ENCODE measurements at places on chromosomes 12 and 14.

GRCh38 chr12:131795064-131795463 is 33.1 kb upstream of the MMP17 start:
- no peak for DNase-seq

GRCh38 chr14:68797121-68797670 is 4.3 kb upstream of the ZFP36L1 start:
- no peak for DNase-seq

DNA sequence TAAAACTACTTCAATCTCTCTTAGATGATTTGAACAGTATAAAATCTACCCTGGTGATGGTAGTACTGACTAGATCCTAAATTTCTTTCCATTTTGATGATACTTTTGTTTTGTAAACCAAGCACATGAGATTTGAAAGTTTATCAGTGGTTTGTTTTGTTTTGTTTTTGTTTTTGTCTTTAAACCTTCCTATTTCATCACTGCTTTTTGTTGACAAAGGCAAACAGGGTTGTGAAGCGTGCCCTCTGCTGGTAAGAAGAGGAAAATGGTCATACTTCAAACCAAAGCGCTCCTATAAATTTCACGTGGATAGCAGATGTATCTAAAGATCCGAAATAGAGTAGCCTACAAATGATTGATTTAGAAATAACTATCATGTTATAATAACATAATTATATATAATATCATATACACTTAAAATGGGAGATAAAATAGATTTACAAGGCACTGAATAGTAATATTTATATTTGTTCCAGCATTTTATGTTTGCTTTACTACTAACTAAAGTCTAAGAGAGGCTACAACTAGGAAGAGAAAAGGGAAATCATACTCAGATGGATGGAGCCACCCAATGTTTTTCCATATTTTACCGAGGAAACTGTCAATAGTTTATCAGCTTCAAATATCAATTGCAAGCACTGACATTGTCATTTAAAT is 254.0 kb upstream of the USP15 start:
- DNase-seq = peak; percentile 2

- no peak for DNase-seq
These were observed 18.0 kb downstream of the ZFYVE21 start for GRCh38 chr14:103733651-103734050.

DNA sequence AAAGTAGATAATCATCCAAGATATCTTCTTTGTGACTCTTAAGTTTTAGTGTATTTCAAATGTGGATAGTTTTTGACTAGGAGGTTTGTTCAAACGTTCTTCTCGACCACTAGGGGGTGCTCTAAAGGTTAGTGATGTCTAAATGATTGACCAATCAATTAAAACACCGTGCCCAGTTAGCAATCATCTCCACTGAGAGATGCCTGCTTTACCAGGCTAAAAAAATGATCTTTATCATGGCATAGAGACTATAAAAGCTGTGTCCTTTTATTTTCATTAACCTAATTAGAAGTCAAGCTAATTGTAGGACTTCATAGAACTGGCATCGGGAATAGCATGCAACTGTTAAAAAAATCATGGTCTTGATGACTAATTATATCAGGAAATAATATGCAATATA is 153.9 kb downstream of the PRKCH start:
- no peak for DNase-seq

- no peak for DNase-seq
These were observed 15.5 kb upstream of the MEG3 start for GRCh38 chr14:100810435-100810834.

GRCh38 chr14:101125313-101125712 is 221.8 kb upstream of the RTL1 start:
- DNase-seq = no peak

GRCh38 chr12:42473130-42473529 is 116.4 kb downstream of the PRICKLE1 start:
- DNase-seq = no peak

GRCh38 chr12:15427913-15428312 is 105.6 kb downstream of the PTPRO start:
- no peak for DNase-seq

DNA sequence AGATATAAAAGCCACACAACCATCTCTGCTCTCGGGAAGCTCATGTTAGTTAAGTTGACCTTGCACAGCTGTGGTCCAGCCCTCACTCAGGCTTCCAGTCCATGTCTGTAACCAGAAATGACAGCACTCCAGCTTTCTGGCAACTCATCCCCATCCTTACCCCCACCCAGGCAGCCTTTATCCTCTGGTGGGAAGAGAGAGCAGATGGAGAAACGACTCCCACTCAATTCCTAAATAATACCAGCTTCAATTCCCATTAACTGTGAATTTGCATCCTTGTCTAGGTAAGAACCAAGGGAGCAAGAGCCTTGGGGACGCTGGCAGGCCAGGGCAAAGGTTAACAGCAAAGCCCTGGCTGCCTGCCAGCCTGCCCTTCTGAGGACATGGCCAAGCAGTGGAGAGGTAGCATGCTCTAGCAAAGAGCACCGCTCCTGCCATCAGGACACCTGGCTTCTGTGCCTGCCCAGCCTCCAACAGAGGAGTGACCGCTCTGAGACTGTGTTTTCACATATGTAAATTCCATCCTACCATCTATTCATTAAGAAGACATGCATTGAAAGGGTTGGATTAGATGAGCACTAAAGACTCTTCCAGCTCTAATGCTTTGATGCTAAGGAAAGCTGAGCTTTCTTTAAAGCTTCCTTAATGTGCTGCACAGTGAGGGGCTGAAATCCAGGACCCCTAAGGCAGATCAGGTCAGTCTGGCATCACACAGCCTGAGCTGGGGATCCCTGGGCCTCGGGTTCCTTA is 236.1 kb downstream of the GRIN2B start:
- DNase-seq = no peak

DNA sequence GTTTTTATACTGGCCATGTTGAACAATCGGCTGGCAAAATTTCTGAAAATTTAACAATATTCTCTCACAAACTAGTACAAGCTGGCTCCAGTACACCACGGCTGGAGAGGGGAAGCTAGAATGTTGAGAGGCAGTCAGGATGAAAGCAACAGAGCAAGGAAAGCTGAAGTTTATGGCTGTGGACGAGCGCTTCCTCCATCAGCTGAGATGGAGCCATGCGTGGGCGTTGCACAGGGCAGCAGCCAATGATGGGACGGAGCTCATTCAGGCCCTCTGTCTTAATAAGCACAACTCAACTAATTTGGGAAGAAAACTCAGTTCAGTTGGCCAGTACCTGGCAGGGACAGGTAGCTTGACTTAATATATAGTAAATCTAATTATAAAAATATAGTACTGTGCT is 14.1 kb upstream of the DCP1B start:
- no peak for DNase-seq

GRCh38 chr12:106901276-106901675 is 54.4 kb upstream of the TMEM263 start:
- DNase-seq = no peak

DNA sequence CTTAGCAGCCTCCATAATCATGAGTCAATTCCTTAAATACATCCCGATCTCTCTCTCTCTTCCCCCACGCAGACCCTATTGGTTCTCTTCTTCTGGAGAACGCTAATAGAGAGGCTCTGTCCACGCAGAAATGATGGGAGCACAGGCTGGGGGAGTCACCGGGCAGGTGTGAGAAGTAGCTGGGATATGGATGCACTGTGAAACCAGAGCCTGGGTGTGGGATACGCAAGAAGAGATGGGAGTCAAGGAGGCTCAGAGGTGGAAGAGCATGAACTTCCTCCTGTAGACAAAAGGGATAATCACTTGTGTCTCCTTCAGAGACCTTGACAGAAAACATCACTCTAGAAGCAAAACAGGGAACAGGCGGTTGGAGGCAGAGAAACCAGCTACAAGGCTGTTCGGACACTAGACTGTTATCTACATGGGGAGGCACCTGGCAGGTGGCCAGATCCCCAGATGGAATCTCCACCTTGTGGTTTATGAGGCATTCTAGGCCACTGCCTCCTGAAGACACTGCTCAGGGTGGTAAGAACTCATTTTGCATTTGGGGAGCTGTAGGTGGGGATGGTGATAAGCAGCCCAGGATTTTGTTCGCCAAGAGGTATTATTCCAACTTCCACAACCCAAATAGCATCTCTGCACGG is 7.2 kb upstream of the SELPLG start:
- no peak for DNase-seq
